ENCODE measurements at places on chromosomes 2 and 18.
A peak's percentile ranks its signal among the peaks of the same experiment; 100 is the strongest.

- no peak for DNase-seq
These were observed 68.7 kb upstream of the FSHR start for GRCh38 chr2:49222975-49223528.

DNA sequence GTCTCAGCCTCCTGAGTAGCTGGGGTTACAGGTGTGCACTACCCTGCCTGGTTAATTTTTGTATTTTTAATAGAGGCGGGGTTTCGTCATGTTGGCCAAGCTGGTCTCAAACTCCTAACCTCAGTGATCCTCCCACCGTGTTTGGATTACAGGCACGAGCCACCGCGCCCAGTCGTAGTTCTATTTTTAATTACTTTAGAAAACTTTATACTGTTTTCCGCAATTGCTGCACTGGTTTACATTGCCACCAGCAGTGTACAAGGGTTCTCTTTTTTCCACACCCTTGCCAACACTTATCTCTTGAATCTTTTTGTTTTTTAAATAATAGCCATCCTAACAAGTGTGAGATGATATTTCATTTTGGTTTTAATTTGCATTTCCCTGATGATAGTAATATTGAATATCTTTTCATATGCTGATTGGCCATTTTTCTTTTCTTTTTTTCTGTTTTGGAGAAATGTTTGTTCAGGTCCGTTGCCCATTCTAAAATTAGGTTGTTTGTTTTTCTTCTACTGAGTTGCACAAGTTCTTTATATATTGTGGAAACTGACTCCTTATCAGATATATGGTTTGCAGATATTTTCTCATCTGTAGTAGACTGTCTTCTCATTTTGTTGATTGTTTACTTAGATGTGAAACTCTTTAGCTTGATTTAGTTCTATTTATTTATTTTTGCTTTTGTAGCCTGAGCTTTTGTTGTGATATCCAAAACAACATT, 16.9 kb downstream of the ALMS1 start:
- no peak for DNase-seq

GRCh38 chr2:7655629-7656028, 738.4 kb downstream of the RNF144A start:
- no peak for DNase-seq

GRCh38 chr2:176135035-176135440, 5.5 kb downstream of the HOXD8 start:
- no peak for DNase-seq

DNA sequence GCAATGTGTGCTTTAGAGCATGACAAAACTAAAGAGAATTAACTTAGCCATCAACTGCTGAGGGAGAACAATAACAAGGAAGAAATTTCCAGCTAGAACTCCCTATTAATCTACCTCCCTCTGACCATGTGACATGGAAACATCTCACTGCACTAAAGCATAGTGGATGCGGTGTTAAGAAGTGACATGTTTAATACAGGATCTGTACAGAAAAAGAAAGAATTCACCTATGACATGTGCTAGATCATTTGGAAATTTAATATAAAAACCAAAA, 202.3 kb upstream of the KLHL14 start:
- DNase-seq, result no peak

DNA sequence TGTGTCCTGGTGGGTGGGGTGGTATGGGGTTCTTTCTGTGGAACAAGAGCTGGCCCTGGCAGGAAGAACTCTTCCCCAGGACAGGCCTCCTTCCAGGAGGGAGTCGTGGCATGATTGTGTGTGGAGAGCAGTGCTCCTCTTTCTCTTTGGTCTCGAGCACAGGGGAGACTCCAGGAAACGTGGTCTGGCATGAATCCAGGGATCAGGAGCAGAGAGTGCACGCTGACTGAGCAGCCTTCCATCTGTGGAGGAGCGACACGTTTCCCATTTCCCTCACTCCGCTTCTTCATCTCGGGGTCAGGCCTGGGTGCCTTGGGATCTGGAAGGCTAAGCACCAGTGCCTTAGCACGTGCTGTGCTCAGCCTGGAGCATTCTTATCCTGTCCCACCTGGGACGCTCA, 132.0 kb upstream of the HDAC4 start:
- no peak for DNase-seq

DNA sequence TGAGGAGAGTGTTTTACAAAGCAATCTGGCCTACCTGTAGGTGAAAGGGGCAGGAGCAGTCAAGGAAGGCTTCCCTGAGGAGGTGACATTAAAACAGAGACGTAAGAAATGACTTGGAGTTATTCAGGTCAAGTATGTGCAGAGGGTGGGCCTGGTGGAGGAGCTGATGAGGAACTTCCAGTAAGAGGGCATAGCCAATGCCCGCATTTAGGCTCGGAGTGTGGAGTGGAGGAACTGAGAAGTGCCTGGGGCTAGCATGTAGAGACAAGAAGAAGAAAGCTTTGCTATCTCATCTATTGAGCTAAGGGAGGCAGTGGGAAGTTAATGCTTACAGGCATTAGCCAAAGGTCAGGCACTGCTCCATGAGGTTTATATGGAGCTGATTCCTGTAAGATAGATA, 312.2 kb downstream of the ZNF521 start:
- no peak for DNase-seq

DNA sequence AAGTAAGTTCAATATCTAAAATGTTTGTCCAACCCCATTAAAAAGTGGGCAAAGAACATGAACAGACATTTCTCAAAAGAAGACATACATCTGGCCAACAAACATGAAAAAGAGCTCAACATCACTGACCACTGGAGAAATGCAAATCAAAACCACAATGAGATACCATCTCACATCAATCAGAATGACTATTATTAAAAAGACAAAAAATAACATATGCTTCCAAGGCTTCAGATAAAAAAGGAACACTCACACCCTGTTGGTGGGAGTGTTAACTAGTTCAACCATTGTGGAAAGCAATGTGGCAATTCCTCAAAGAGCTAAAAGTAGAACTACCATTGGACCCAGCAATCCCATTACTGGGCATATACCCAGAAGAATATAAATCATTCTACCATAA, 931.1 kb downstream of the LRP1B start:
- no peak for DNase-seq

- peak; percentile 54 for DNase-seq
These were observed at the start of gene CCDC178 for GRCh38 chr18:33440060-33441043. CCDC178 (minus strand) TSS chr18:33440721; CDS start chr18:33412088, 28,633 bp downstream.

- no peak for DNase-seq
These were observed 58.7 kb downstream of the ABCG8 start for GRCh38 chr2:43897492-43897891.

DNA sequence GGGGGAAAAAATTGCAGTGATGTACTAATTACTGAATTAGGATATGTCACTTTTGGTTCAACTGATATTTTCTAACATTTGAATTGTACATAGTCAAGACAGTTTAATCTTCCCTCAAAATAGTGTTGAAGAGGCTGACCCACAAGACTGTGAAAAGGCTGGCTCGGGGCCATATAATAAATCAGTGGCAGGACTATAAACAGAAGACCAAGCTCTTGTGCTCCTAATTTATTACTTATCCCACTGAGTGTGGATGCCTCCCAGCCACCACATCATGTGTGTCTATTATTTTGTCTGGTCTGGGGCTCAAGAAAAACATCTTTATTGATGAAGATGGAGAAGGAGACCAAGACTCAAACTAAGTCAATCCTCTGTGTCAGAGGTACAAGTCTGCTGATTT, 64.4 kb downstream of the PLEKHM3 start:
- DNase-seq, result no peak

DNA sequence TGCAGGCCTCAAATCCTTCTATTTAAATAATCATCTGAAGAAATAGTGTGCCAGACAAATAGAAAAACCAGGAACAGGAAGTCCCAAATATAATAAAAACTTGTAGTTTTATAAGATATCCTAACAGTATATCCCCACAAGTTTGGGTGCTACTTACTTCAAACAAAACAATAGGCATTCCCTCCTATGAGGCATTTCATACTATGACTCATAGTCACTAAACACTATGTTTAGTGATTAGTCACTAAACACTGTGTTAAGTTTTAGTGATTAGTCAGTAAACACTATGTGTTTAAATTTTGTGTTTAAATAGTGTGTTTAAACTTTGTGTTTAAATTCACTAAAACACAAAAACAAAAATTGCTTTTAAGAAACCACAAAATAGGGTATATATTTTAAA, 407.0 kb upstream of the CDH19 start:
- DNase-seq, result no peak

DNA sequence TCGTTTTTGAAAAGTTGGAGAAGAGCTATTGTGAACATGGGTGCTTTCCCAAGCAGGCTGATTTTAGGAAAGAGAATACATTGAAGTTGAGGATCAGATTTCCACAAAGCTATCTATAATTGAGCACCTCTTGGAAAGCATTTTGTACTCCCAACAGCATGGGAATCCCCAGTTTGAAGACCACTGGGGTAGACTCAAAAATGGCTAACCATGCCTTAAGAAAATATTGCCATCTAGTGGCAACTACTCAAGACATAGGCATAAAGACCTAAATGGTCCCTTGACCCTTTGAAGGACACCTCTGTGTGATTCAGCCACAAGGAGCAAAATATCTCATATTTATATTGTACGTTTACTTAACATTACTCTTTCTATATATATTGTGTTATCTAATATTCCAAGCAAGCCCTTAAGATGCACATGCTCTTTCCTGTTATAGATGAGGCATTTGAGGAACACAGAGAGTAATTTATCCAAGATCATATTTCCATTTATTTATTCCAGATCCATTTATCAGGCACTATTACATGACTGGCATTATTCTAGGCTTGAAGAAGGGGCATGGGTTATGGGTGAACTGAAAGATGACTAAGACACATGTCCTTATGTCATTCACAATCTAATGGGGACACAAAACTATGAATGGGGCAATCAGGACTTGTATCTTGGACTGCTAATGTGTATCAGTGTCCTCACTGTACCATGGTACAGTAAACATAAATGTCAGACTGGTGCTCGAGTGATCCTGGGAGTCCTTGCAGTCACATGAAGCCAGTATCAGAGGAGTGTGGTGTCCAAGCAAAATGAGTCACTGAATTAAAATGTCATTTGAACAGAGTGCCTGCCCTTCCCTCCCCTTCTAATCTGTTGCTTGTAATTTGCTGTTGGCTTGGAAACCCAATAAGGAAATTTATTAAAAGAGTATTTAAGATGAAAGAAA, 121.0 kb upstream of the XPO1 start:
- no peak for DNase-seq

- no peak for DNase-seq
These were observed 13.2 kb upstream of the NCK2 start for GRCh38 chr2:105731511-105731910.

- peak; percentile 30 for DNase-seq
These were observed 35.9 kb downstream of the DCDC2C start for GRCh38 chr2:3739313-3739712.

- DNase-seq, result no peak
These were observed 90.4 kb downstream of the SPTBN1 start for GRCh38 chr2:54546518-54546917.

DNA sequence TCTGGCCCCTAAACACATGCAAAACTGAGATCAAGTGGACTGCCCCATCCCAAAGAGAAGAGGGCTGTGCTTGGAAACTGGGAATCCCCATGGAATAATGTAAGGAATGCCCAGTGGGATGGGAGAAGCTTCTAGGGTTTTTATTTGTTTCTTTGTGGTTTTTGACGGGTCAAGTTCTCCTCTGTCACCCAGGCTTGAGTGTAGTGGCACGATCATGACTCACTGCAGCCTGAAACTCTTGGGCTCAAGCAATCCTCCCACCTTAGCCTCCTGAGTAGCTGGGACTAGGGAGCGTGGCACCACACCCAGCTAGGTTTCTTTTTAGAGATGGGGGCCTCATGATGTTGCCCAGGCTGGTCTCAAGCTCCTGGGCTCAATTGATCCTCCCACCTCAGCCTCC, 101.7 kb upstream of the ZSWIM2 start:
- DNase-seq, result no peak

GRCh38 chr2:228023619-228024018, 152.2 kb downstream of the DAW1 start:
- peak; percentile 41 for DNase-seq

DNA sequence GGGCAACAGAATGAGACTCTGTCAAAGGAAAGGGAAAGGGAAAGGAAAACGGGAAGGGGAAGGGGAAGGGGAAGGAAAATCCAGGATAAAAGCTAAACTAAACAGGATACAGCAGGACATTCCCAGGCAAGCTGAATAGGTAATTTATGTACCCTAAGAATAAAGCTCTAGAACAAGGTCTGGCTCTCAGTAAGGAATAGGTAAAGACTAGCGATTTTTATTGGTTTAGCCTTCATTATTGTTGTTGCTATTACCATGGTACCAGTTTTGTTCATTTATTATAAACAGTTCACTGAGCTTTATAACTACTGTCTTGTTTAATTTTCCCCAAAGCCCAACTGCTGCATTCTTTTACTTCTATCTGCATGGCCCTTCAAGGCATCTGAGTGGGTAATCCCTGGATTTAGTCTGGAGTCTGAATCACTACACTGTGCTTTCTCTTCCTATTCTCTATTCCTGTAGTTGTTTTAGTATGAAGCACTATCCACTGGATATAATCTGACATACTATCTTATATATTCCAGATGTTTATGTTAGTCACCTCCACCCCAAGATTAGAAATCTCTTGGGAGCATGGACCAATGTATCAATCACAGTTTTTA, 127.1 kb upstream of the TANK start:
- DNase-seq, result no peak

GRCh38 chr18:33616556-33616955, 38.5 kb downstream of the ASXL3 start:
- no peak for DNase-seq

- no peak for DNase-seq
These were observed 39.7 kb downstream of the SH3RF3 start for GRCh38 chr2:109168716-109169115.

GRCh38 chr18:76564655-76565237, 69.7 kb upstream of the ZNF516 start:
- DNase-seq, result no peak
